Activated CD8-positive, alpha-beta memory T cell treated with anti-CD3 and anti-CD28 coated beads for 1 hour (primary cell): ENCODE measurements at places on chromosomes 3 and 15.

GRCh38 chr3:77171026-77171425, 131.1 kb downstream of the ROBO2 start:
- no peak for DNase-seq

- DNase-seq = no peak
Measured at GRCh38 chr15:66578286-66578875, 12.6 kb upstream of the LCTL start.

- DNase-seq = no peak
Measured at GRCh38 chr3:11050666-11051323, 58.2 kb downstream of the SLC6A1 start.

DNA sequence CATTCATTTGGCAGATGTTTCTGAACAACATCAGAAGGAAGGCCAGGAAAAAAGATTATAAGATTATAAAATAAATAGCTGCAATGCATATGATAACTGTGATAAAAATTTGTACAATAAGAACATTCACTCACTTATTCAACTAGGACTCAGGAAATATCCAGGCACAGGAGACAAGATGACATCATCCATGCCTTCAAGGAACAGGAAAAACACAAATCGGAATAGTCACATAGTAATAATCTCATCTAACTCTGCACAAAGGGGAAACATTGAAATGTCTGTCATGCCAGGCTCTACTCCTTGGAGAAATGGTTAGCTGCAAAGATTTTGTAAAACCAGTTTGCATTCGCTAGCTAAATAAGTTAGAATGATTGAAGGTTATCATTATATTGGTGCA, 233.5 kb upstream of the AGTR1 start:
- DNase-seq = no peak

- no peak for DNase-seq
Measured at GRCh38 chr15:22981051-22981840, 1.1 kb upstream of the CYFIP1 start.

- no peak for DNase-seq
Measured at GRCh38 chr3:32022947-32023346, 41.4 kb downstream of the ZNF860 start.

GRCh38 chr3:43073836-43074220, 32.1 kb downstream of the POMGNT2 start:
- no peak for DNase-seq

DNA sequence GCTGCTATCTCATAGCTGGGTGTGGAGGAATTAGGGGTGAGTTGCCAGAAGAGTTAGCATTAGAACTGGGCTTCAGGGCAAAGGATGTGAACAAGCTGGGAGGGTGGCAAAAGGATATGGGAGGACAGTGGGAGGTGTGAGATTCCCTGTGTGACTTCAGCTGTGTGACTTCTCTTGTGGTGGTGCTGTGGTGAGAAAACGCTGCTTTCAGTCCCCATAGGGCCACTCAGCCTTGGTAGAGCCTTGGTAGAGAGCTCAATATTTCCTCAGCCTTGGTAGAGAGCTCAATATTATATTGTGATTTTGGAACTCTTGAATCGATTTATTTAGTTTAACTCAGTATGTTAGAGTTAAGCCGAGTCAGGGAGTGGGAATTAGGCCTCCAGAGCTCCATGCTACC, 499.7 kb downstream of the EDEM1 start:
- DNase-seq = no peak

DNA sequence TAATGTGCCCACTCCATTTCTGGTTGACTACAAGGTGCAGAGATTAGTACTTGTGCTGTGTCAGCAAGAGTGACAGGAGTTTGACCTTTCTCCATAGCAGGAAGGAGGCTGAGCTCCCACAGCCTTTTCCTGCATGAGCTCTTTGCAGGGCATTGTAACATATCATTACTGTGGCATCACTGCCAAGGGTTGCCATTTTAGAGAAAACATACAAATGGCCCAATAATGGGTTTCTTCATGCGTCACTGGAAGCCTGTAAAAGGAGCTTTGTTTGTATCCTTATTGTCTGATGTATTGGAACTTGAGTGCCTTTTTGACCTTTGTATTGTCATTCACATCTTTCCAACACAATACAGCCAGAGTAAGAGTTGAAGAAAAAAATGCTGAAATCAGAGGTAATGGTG, 323.0 kb upstream of the CDIN1 start:
- no peak for DNase-seq

GRCh38 chr3:195077611-195078540, 193.1 kb downstream of the XXYLT1 start:
- no peak for DNase-seq

DNA sequence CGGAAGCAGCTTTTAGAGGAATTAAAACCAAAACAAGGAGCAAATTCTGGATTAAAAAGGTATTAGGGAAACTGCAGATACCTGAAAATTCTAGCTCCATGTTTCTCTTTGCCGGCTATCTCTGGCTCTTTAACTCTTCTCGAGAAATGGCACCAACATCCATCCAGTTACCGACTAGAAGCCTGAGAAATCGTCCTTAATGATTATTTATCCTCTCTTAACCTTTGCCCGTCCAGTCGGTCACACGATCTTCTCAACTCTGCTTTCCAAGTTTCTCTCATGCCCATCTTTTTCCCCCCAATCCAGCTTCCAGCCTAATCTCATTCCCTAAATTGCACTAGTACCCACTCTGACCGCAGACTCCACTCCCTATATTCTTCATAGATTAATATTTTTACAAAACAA, 596 bp upstream of the SGO1 start:
- DNase-seq = no peak

- DNase-seq = no peak
Measured at GRCh38 chr3:59451800-59452746, 402.2 kb upstream of the CFAP20DC start.

DNA sequence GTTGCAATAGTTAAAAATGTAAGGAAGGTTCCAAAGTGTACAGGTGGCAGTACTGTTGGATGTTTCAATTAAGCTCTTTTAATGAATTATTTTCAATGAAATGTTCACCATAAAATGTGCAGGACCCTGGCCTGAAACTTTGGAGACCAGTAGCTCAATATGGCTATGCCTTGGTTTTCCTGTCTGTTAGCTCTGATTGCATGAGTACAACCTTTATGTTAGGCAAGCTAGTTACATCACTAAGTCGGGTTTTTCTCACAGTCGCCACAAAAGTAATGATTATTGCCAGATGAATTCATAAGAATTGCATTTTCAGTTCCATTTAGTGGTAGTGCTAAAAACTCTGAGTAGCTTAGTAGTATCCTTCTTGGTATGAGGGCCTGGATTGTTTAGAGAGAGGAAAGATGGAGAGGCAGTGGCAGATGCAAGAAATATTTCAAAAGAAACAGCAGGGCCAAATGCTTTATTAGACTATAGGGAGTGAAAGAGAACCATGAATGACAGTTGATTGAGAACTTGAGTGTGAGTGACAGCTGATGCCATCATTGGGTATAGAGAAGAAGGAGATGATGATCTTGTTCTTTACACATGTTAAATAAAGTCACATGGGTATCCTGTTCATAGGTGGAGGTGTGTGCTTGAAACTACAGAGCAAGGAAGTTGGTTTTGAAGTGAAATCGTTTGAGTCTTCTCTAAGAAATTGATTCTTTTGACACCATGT, 109.5 kb downstream of the AKAP13 start:
- DNase-seq = no peak

DNA sequence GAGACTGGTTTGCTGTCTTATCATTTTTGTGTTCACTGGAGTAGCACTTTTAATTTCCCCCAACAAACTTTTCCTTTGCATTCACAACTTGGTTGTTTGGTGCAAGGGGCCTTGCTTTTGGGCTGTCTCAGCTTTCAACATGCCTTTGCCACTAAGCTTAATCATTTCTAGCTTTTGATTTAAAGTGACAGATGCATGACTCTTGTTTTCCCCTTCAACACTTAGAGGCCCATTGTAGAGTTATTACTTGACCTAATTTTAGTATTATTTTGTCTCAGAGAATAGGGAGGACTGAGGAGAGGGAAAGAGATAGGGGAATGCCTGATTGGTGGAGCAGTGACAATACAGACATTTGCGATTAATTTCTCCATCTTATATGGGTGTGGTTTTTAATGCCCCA, 340.1 kb upstream of the MANF start:
- no peak for DNase-seq

DNA sequence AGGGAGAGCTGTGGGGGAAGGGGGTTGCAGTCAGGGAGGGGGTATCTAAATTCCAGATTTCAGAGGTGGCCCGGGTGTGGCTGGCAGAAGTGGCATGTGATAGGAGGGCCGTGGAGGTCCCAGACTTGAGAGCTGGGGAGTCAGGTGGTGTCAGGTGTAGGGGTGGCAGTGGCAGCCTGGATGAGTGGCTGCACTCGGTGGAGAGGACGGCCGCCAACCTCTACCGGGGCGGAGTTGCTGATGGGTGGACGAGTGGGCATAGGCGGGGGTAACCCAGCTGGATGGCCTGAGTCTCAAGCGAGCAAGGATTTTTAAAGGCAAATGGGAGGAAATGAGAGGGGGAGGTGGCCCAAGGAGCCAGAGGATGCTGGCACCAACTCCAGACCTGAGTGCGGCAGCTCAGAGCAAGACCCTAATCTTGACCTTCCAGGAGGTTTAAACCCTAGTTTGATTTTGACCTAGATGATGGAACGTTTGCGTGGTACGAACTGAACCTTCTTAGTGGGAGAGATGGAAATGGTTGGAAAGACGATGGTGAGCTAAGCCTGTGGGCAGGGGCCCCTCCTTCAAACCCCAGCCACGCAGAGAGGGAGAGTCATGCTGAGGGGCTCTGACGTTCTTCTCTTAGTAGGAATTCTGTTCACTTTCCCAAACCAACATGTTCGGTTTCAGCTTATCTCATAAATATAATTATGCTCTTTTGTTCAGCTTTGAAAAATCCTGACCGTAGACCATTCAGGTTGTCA, 8.0 kb downstream of the TRAK1 start:
- no peak for DNase-seq

- DNase-seq = no peak
Measured at GRCh38 chr3:158532099-158532734, 38.8 kb upstream of the MLF1 start.

- DNase-seq = no peak
Measured at GRCh38 chr3:194606941-194607340, 26.3 kb downstream of the TMEM44 start.

DNA sequence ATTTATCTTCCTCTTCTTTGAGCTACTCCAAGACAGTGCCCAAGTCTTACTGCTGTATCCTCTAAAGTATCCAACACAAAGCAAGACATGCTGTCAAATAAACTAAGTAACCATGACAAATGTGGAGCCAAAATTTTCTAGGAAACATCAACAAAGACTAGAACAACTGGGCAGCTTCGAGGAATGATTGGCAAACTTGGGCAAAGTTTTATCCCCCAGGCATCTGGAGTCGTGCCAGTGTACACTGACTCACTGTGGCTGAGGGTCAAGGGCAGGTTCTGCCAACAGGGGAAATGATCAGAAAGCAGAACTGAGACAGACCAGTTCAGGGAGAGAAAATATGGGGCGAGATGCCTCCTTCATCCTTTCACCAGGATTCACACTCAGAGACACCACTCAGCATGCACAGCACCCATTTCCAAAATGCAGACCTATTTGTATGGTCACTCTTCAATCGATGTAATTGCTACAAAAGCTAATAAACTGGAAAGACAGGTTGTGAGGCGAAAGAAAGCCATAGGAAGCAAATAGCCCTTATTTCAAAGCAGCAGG, 65.8 kb downstream of the MB21D2 start:
- DNase-seq = no peak

GRCh38 chr3:39533226-39533625, 65.7 kb downstream of the MOBP start:
- DNase-seq = no peak

DNA sequence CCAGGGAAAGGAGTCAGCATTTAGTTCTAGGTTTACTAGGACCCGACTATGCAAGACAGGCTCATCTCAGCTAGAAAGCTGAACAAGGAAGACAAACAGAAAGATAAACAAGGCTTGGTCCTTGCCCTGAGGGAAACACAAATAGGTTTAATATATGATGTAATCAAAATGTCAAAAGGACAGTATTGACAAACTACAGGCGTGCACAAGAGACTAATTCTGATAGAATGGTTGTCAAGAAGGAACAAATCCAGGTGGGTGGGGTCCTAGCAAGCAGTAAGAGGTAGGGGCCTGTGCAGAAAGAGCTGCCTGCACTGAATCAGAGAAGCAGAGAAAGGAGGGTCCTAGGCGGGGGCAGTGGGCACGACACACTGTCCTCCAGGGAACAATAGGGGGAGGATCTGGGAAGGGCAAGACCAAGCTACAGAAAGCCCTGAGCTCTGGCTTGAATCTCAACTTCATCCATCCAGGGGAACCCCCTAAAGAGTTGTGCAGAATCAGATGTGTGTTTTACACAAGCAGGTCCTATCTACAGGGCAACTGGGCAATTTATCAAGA, 23.4 kb downstream of the RFTN1 start:
- DNase-seq = no peak

DNA sequence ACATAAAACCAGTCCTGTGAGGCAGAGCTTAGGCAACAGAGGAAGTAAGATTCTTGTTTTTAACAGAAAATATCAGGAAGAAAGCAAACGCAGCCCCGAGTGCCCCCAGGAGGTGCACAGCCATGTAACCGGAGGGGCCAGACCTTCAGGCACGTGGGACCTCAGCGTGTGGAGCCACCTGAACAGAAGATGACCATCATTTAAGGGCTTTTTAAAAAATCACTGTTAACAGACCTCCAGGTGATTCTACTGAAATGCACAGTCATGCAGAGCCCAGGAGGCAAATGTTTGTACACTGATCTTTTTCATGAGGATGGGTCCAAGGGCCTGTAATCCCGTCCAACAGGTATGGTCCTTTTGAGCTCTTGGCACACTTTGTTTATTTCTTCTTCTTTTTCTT, 38.8 kb downstream of the SPG21 start:
- DNase-seq = no peak

GRCh38 chr3:179962629-179963387, 73.9 kb downstream of the PEX5L start:
- DNase-seq = no peak

DNA sequence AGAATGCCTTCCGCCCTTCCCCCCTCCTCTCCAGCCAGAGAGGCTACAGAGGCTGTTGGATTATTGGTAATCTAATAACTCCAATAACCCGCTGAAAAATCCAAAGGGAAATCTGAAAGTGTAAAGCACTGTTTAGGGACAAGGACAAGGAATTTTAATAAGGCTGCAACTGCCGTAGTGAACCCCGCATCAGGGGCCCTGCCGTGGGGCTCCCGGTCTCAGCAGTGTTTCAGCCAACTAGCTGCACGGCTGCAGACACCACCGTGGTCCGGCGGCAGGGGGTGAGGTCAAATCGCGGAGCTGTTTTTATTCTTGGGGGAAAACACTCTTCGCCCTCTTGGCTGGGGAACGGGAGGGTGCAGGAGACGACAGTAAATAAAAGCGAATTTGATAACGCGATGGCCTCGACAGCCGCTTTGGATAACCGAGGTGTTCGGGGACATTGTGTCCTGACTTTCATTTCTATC, 6.1 kb downstream of the BCL6 start:
- no peak for DNase-seq

DNA sequence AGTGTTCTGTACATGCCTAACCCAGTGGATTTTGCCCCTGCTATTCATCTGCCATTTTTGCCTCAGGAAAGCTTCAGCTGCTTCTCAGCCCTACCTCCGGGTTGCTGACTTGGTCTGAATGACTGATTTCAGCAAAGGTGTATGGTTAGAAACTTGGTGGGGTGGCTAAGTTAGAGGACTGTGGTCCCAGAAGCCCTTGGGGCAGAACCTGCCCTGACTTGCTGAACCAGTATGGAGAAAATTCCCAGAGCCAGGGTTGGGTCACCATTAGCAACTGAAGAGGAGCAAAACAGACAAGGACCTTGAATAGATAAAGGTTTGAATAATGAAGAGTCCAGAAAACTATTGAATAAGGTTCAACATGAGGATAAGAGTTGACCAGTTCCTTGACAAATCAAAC, 6.1 kb upstream of the WWTR1 start:
- no peak for DNase-seq
